Neural crest cell (in vitro differentiated cells): ENCODE measurements at places on chromosomes 3 and 15.
A peak's percentile ranks its signal among the peaks of the same experiment; 100 is the strongest.

- no peak overlapping the region for H3K4me3 ChIP-seq
- H3K27me3 ChIP-seq: no peaks in the 10 kb centered on the region
- H3K4me1 ChIP-seq: no peaks in the 10 kb centered on the region
- no peak overlapping the region for H3K27ac ChIP-seq
- DNase-seq: no peak
Measured at GRCh38 chr15:80396096-80396495, 8.1 kb upstream of the ARNT2 start.

DNA sequence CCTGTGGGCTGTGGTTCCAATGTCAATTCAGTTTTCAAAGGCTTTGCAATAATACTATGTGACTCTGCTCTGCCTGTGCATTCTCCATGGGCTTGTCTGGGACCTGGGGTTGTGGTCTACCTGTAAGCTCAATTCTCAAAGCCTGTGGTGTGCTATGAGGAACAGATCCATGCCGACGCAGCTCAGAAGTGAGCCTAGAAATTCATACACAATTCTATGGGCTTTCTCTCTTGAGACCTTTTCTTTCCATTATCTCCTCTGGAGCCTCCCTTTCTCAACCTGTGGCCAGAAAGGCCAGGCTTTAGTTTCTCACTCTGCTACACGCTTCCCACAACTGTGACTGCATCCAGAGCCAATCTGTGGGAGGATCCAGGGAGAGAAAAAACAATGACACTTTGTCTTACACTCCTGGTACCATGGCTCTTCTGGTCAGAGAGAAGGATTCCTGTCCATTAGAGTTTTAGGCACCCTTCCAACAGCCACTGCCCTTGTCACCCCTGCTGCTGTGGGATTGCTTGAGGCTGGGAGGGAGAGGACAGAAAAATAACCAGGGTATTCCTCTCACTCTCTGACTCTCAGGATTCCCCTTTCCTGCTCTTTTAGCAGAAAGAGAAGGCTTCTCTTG is 34.1 kb upstream of the KLF13 start:
- no peaks in the 10 kb centered on the region for H3K36me3 ChIP-seq
- H3K27me3 ChIP-seq: peaks cover 10% of the 10 kb centered on the region
- peak; percentile 0 for DNase-seq
- H3K4me3 ChIP-seq: no peak overlapping the region
- H3K4me1 ChIP-seq: peaks cover 28% of the 10 kb centered on the region
- H3K27ac ChIP-seq: peak overlapping the region; percentile 38

- no peak overlapping the region for H3K4me3 ChIP-seq
- H3K27ac ChIP-seq: no peak overlapping the region
Measured at GRCh38 chr3:139764936-139765335, 87.2 kb upstream of the NMNAT3 start.

DNA sequence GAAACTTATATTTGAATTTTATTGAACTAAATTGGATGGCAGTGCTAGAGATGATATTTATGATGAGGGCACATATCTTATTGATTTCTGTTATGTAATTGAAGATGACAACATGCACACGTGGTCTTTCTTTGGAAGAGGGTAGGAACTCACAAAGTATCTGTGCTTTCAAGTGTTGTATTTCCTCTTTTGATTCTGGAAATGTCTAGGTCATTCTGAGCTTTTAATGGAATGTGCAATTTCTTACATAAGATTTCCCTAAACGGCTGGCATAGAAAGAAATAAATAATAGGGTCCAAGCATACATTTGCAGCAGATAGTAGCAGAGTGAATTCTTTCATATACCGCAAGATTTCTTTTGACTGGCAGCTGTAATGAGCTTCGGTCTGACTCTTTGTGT is 10.1 kb upstream of the GPR171 start:
- no peak for DNase-seq
- H3K27me3 ChIP-seq: no peaks in the 10 kb centered on the region
- H3K27ac ChIP-seq: no peak overlapping the region
- no peaks in the 10 kb centered on the region for H3K36me3 ChIP-seq
- no peak overlapping the region for H3K4me3 ChIP-seq

GRCh38 chr3:45538641-45538986 is 55.9 kb upstream of the LIMD1 start:
- peaks cover 8% of the 10 kb centered on the region for H3K36me3 ChIP-seq
- H3K27ac ChIP-seq: peak overlapping the region; percentile 8
- H3K4me3 ChIP-seq: no peak overlapping the region
- H3K27me3 ChIP-seq: no peaks in the 10 kb centered on the region
- H3K4me1 ChIP-seq: peaks cover 22% of the 10 kb centered on the region

DNA sequence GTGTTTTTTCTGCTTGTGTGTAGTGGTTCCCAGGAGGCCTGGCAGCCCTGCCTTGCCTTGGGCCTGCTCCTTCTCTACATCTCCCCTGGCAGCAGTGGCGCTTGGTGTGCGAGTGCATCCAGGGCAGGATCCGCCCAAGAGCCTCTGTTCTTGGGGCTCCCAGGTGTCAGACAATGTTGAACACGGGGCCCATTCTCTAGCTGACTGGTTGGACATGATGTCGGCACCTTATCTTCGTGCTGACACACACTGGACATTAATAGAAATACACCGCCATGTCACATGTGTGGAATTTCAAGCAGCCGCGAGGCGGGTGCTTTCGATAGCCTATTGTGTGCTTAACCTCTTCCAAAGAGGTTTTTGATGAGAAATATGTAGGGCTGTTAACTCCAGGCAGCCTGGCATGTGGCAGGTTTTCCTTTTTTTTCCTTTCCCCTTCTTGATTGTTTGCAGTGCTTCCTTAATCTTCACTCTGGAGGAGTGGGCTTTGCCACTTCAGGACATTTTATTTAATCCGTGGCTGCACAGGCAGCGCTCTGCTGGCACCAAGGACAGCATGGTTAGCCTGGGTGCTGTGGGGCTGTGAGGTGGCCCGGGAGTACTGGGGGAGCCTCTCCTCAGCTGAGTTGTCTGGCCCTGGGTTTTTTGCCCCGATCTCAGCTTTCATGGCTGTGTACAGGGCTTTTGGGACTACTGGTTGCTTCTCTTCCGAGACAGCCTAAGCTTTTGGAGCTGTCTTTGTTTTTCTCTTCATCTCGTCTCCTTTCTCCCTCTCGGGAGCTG is 42.5 kb downstream of the CHCHD6 start:
- peaks cover 36% of the 10 kb centered on the region for H3K4me1 ChIP-seq
- H3K27ac ChIP-seq: peak overlapping the region; percentile 86
- DNase-seq: no peak
- no peak overlapping the region for H3K4me3 ChIP-seq
- peaks cover 10% of the 10 kb centered on the region for H3K36me3 ChIP-seq

DNA sequence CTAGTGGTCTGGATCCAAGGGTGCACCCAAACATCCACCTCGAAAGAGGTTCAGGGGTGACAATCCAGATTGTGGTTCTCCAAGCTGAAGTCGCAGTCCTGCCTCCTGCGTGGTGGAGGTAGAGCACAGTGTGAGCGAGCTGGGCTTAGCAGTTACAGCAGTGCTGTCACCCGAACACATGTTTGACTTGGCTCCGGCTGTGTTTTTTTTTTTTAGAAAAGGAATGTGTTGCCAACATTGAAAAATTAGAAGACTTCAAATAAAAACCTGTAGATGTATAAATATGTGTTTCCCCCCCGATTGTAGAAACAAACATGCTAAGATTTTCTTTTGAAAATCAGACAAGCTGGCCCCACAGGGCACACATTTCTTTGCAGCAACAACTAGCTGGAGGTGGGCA is 530.8 kb downstream of the SHQ1 start:
- no peaks in the 10 kb centered on the region for H3K36me3 ChIP-seq
- H3K27ac ChIP-seq: no peak overlapping the region
- H3K4me1 ChIP-seq: no peaks in the 10 kb centered on the region
- no peak for DNase-seq
- H3K27me3 ChIP-seq: no peaks in the 10 kb centered on the region

GRCh38 chr3:48966876-48967361 is 23.1 kb upstream of the P4HTM start:
- no peaks in the 10 kb centered on the region for H3K27me3 ChIP-seq
- no peak for DNase-seq
- no peak overlapping the region for H3K27ac ChIP-seq
- H3K4me3 ChIP-seq: no peak overlapping the region
- no peaks in the 10 kb centered on the region for H3K4me1 ChIP-seq

DNA sequence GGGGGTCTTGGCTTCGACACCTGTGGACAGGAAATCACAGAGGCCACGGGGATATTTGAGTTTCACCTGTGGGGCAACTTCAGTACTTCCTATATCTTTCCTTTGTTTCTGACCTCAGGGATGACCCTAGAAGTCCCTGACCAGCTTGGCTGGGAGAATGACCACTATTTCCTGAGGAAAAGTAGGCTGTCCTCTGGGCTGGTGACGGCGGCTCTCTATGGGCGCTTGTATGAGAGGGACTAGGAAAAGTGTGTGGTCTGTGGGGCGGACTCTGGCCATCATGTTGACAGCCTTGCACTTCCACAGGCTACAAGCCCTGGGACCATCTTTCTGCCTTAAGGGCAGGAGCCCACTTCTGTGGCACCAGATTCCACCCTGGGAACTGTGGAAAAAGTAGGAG is 43.7 kb downstream of the BTD start:
- H3K4me1 ChIP-seq: peaks cover 18% of the 10 kb centered on the region
- DNase-seq: no peak
- no peak overlapping the region for H3K4me3 ChIP-seq
- H3K27ac ChIP-seq: no peak overlapping the region

GRCh38 chr15:36468746-36469145 is 110.7 kb upstream of the CDIN1 start:
- DNase-seq: no peak
- no peaks in the 10 kb centered on the region for H3K27me3 ChIP-seq
- H3K4me3 ChIP-seq: no peak overlapping the region

- H3K4me1 ChIP-seq: peaks cover 10% of the 10 kb centered on the region
- H3K36me3 ChIP-seq: no peaks in the 10 kb centered on the region
- no peak overlapping the region for H3K4me3 ChIP-seq
- H3K27ac ChIP-seq: no peak overlapping the region
- H3K27me3 ChIP-seq: no peaks in the 10 kb centered on the region
- no peak for DNase-seq
Measured at GRCh38 chr3:31724651-31725050, 191.9 kb downstream of the STT3B start.

- peaks cover 8% of the 10 kb centered on the region for H3K4me1 ChIP-seq
- H3K27me3 ChIP-seq: no peaks in the 10 kb centered on the region
- H3K36me3 ChIP-seq: no peaks in the 10 kb centered on the region
- no peak overlapping the region for H3K27ac ChIP-seq
- H3K4me3 ChIP-seq: no peak overlapping the region
Measured at GRCh38 chr3:71406972-71407810, 176.3 kb downstream of the FOXP1 start.

DNA sequence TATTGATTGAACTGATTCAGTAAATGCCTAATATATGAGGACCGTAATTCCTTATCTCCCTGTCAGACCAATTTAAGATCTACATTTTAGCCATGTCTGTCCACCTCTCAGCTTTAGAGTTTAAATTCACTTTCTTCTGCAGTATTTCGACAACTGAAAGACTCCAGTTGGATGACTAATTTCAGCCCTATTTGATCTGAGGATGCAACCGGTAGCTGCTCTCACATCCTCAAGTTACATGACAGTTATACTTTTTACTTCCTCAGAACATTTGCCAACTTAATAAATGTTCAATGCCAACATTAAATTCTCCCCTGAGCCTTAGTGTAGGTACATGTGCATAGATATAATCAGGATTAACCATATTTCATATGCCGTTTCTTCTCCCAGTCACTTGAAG is 2.5 kb upstream of the HHLA2 start:
- no peaks in the 10 kb centered on the region for H3K4me1 ChIP-seq
- DNase-seq: no peak
- H3K4me3 ChIP-seq: no peak overlapping the region
- H3K36me3 ChIP-seq: peaks cover 3% of the 10 kb centered on the region

GRCh38 chr3:38560996-38561717 is 65.0 kb downstream of the EXOG start:
- H3K4me3 ChIP-seq: no peak overlapping the region
- H3K27ac ChIP-seq: no peak overlapping the region
- H3K27me3 ChIP-seq: no peaks in the 10 kb centered on the region
- DNase-seq: no peak
- no peaks in the 10 kb centered on the region for H3K36me3 ChIP-seq

GRCh38 chr3:32226875-32227500 is 11.5 kb upstream of the CMTM8 start:
- no peak overlapping the region for H3K4me3 ChIP-seq
- H3K4me1 ChIP-seq: peaks cover 25% of the 10 kb centered on the region
- H3K27me3 ChIP-seq: no peaks in the 10 kb centered on the region
- no peaks in the 10 kb centered on the region for H3K36me3 ChIP-seq
- no peak for DNase-seq

DNA sequence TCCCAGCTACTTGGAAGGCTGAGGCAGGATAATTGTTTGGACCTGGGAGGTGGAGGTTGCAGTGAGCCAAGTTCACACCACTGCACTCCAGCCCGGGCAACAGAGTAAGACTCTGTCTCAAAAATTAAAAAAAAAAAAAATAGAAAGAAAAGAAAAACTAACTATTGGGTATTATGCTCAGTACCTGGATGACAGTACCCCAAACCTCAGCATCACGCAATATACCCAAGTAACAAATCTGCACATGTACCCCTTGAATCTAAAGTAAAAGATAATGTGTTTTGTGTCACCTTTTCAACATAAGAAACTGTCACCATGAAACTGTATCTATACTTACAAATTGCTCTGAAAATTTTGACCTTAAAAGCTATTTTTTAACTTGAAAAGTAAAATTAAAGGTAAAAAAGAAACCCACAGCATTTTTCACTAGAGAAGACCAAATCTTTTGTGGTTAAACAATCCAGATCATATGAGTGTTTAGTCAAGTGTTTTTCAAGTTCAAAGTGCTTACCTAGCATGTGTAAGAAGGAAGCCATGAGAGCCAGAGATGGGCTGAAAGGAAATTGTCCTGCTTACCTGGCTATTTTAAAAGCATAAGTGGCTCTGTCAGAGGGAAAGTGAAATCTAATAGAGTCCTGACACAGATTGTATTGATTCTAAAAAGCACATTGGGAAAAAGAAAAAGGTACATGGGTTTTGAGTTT is 50.5 kb downstream of the MYO1E start:
- H3K4me3 ChIP-seq: no peak overlapping the region
- H3K27ac ChIP-seq: no peak overlapping the region
- no peaks in the 10 kb centered on the region for H3K27me3 ChIP-seq
- H3K36me3 ChIP-seq: peaks cover 5% of the 10 kb centered on the region
